ENCODE measurements at places on chromosomes 16 and 17.

DNA sequence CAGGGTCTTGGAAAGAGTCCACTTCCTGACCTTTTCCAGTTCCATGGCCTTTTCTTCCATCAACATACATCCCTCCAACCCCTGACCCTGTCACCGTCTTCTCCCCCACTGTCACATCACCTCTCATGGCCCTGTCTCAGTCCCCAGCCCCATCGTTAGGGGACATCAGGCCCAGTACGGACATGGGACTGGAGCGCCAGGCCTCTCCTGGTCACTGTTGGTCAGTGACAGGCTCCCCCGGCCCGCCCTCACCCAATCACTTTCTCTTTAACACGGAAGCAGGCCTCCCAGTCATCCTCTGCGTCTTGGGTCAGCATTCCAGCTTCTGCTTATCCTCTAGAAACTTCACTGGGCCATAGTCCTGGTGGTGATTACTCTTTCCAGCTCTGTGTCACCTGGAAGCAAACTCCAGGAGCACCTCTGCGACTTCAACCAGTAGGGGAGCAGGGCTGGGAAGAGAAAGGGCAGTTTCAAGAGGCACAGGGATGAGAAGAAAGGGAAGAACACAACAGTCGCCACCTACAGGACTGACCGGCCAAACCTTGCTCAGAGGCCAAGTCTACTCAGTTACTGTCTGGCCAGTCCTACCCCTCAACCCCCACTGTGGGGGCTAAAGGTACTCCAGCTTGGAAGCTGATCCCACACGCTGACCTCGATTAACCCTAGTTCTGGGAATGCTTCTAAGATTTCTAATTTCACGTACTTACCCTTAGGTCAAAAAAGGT lies 15.9 kb upstream of the ICAM2 start:
- no peak for DNase-seq

DNA sequence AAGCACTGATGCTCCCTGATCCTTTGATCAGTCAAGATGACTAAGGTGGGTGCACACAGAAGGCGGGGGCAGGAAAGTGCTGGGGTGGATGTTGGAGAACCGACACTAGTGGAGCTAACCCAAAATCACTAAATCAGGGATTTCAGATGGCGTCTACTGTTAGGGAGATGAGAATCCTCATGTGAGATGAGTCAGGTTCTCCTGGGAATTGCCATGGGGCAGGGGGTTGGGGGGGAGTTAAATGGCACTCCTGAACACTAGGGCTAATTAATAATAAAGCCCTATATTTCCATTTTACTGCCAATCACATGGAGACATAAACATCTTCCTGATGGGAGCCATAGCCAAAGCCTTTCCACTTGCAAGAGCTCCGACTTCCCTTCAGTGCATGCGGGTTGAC lies 804.1 kb downstream of the KCNJ18 start:
- no peak for DNase-seq

DNA sequence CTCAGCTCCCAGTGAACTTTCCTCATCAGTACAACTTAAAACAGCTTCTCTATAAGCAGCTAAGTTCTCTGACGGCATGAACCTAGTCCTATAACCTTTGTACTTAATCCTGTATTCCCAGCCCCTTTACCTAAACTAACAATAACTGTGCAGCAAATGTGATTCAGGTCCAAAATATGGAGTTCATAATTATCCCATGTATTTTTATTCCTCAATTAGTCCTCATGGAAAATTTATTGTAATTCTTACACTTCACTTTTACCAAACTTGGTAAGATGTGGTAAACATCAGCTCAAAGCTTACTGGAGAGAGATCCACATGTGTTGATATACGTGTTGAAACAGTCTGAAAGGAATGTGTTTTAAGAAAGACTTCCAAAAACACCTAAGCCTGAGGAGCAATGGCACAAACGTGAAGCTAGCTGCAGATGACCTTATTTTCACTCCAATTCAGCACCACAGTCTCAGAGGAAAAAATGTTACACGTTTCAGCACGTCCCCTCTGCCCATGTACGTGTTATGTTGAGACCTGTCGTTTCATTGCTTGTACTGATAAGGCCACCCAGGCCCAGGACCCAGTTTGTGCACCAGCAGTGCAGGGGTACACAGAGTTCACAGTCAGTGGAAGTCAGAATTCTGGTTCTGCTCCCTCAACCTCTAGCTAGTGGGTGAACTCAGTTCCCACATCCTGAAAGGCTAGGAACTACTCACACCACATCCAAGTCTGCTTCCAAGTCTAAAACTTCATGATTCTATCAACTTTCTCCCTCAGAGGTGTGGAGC lies 7.1 kb downstream of the USP31 start:
- DNase-seq: no peak

GRCh38 chr16:60204181-60204580 lies 1470.1 kb upstream of the GOT2 start:
- no peak for DNase-seq

DNA sequence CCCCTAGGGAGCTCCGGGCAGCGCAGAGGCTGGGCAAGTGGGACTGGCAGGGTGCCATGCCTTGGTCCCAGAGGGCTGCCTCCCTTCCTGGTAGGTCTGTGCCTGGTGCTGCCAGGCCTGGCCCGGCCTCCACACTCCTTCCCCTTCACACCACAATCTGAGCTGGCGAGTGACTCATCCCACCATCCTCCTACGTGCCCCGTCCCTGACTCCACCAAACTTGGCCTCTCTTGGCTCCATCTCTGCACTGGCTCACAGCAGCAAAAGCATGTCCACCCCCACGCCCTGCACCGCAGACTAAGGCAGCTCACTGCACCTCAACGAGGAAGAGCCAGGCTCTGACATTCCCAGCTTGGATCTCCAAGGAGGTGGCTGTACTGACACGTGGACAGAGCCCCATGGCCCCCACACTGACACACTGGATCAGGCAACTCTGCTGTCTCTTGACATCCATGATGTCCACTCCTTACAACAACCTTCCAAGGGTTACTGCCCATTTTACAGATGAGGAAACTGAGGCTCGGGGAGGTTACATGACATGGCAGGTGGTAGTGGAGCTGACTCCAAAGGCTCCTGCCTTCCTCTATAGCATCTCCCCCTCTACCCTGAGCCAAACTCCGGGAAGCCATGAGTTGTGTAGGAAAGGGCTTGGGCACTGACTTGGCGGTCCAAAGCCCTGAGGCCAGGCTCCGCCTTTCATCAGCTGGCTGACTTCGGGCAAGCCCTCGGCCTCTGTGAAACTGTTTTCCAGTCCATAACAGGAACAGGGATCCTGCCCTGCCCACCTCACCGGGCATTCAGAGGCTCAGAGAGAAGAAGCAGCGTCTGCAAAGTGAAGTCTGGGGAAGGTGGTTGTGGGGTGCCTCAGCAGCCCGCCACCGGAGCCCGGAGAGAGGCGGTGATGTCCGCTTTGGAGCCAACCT lies 20.1 kb upstream of the KRT19 start:
- no peak for DNase-seq
